Stimulated activated CD4-positive, alpha-beta T cell treated with anti-CD3 and anti-CD28 coated beads, Interleukin-12 subunit alpha, Interleukin-12 subunit beta, amount 100 ng/mL, for 48 hours (primary cell): ENCODE measurements at places on chromosomes 13 and 19.

- DNase-seq: no peak
These were observed 95.9 kb downstream of the RFC3 start for GRCh38 chr13:33913829-33914228.

DNA sequence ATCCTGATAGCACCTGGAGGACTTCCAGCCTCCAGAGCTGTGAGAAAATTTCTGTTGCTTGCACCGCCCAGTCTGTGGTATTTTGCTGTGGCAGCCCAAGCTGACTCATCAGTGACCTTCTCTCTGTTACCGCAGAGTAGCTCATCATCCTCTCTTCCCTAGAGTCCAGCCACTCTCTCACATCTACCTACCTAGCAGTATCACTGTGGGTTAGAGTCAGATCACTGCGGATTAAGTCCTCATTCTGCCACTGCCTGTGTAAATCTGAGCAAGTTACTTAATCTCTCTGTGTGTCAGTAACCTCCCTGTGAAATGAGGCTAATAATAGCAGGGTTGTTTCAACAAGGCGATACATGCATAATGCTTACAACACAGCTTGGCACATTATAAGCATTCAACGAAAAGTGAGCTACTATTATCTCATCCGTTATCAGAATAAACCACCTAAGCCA is 40.3 kb upstream of the USPL1 start:
- no peak for DNase-seq

DNA sequence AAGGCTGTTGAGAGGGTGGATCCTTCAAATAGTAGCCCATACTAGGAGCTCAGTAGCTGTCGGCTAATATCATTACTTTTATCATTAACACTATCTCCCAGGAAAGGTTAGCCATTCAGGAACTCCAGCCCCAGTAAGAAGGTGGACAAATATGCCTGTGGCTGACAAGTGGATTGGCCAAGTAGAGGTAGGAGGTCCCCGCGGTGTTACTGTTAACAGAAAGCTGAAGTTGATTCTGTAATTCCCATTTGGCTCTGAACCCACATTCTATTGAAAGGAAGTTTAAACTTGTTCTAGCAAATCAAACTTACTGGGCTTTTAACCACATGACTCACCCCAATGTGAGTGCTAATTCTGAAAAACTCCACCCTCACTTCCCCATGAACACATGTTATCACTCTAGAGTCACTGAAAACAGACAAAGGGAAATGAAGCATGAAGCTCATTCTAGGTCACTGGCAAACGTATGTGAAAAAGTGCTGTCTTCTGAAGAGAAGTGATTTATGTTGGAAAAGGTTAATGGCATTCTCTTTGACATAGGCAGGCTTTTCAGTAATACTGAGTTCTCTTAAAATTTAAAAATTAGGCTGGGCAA is 273.5 kb downstream of the FGF14 start:
- no peak for DNase-seq

- DNase-seq: no peak
These were observed 16.2 kb downstream of the SOX21 start for GRCh38 chr13:94696171-94696570.

DNA sequence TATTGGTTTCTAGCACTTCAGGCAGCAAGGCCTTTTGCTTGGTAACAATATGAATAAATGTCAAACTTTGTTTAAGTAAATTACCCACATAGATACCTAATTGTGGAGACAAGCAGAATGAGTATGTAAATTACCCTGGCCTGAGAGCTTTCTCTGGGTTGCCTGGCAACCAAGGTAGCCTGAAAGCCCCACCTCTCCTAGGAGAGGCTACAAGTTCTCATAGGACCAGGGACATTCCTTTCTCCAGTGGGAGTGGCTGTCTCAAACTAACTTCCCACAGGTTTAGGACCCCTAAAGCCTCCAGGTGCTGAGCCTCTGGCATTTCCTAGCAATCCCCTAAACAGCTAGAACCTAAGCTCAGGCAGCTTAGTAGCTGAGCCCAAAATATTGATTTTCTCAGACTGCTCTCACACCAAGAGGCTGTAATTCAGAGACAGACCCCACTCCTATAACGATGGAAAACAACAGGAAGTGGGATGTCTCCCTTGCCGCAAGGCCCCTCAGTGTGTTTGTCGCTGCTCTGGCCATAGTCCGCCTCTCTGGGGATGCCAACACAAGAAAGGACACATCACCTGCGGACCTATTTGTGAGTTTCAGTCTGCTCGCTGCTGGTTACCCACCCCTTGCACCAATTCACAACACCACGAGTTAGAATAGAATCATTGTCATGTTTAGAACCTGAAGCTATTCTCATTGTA is 207.3 kb downstream of the DLEU7 start:
- no peak for DNase-seq

DNA sequence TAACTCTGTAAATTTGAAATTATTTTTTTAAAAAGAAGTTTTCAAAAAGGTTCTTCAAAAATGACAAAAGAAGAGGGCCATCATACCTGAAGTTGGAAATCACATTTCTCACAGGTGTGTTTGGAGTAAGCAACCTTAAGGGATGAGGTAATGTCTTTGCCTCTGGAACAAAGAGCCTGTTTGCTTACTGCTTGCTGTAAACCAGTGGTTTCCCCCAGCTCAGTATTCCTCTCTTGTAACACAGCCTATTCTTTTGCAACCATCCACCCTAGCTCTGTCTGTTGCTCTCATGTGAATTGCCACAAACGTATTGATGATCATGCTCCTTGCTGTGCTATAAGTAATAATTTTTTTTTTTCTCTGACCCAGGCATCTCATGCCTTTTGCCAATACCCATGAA is 38.1 kb downstream of the UCHL3 start:
- DNase-seq: no peak

GRCh38 chr13:39895254-39895653 is 239.8 kb downstream of the COG6 start:
- no peak for DNase-seq

DNA sequence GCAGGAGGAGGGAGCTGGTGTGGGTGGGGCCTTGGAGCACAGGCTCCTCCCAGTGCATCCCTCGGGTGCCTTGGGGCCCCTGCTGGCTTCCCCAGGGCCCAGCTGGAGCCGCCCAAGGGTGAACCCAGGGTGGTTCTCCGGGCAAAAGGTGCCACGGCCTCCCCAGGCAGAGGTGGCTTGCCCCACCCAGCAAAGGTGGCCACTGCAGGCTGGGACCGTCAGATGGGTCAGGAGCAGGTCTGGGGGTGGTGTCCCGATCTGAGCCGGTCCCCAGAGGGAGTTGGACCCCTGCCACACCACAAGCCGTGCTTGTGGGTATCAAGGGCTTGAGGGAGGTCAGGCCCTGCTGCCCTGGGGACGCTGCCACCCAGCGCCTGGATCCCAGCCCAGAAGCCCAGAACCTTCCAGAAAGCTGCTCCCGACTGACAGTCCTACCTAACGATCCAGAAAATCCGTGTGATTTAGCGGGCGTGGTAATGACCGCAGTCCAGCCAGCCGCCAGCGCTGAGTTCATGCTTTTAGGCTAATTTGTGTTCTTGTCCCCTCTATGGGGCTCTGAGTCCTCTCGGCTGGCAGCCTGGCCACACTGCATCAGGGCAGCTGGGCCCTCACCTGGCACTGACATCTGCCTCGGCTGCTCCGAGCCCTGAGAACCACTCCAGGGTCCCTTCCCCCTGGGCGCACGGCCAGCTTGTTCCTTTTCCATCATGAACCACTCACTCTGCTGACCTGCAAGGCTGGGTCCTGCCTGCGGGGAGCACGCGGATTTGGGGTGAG is 5.0 kb upstream of the GRIN3B start:
- no peak for DNase-seq

DNA sequence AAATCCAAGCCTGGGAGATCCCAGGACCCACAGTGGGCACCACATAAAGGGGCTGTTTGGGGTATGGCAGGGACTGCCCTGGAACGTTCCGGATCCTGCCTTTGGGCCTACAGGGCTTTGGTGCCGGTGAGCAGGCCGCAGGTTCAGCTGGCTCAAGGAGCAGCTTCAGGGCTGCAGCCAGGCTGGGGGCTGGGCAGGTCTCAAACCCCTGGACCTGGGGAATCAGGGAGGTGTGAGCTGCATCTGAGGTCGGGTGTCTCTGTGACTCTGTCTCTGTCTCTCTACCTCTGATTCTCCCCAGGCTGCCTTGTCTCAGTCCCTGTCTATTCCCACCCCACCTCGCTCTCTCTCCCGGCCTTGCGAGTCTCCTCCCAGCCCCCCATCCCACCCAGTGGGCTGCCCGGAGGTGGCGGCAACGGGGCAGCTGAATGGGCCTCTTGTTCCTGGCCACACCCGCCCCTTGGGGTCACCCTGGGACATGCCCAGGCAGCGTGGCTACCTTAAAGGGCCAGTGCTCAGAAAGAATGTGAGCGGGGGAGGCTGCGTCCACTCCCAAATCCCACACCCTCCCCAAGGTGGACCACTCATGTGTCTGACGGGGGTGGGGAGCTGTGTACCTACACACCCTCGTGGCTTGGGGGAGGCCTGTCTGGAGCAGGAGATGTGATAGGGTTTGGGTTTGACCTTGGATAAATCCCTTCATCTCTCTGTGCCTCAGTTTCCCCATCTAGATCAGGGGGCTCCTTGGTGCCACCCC is 31.1 kb downstream of the NFIC start:
- no peak for DNase-seq

DNA sequence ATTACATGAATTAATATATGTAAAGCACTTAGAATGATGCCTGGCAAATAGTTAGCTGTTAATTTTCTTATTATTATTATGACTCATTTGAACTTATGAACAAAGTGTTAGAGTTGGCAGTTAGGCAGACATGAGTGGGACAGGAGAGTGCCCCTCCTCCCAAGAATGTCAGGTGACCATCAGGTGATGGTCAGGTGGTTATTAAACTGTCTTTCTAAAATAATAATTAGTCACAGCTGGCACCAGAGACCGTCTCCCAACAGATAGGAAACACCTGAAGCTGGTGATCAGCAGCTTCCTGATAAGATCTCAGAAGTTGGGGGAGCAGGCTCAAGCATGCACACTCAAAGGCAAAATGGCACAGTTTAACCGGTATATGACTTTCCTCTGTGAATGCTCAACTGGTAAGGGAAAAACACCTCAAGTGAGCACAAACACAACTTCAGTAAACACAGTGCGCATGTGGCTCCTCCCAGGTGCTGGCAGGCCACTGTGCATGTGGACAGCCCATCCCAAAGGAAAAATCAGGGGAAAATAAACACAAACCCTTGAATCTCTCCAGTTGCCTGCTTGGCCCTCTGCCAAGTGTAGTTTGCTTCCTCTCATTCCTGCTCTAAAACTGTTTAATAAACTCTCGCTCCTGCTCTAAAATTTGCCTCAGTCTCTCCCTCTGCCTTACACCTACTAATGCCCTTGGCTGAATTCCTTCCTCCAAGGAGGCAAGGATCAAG is 54.0 kb downstream of the FLT1 start:
- no peak for DNase-seq

GRCh38 chr13:28494778-28495537 is at the start of gene FLT1:
TSS of gene FLT1 (minus strand) at chr13:28495128. CDS start at chr13:28494843, 285 bp downstream.
- DNase-seq: no peak

DNA sequence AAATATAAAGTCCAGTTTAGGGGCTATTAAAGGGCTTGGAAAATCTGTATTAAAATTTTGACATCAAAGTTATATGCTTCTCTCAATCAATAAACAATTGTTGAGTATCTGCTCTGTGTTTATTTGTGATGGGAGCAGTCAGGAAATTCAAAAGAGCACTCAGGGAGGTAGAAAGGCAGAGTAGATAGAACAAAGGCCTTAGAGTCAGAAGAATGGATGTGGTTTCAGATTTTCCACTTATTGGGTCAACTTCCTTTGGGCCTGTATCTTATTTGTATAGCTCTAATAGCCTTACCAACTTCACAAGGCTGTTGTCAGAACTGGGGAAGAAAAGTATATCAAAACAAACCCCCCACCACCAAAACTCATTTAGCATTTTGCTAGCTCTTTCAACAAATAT is 302.6 kb downstream of the SPRY2 start:
- DNase-seq: no peak

- DNase-seq: no peak
These were observed 3.6 kb downstream of the GPR4 start for GRCh38 chr19:45598267-45599001.

DNA sequence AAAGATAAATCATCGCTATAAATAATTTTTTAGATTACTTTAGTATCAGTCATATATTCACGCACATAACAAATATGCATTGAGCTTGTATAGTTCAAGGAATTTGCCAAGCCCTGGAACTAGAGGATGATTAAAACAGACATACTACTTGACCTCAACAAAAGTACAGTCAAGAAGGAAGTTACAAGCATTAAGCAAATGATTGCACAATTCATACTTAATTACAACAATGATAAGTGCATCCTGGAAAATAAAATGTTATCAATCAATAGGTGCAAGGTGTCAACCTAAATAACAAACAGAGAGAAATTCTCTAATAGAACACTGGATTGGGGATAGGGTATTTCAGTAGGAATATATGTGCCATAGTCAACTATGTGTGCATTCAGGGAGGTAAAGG is 491.2 kb downstream of the GPC5 start:
- DNase-seq: no peak

- DNase-seq: no peak
These were observed 2.4 kb upstream of the URI1 start for GRCh38 chr19:29939628-29940027.

DNA sequence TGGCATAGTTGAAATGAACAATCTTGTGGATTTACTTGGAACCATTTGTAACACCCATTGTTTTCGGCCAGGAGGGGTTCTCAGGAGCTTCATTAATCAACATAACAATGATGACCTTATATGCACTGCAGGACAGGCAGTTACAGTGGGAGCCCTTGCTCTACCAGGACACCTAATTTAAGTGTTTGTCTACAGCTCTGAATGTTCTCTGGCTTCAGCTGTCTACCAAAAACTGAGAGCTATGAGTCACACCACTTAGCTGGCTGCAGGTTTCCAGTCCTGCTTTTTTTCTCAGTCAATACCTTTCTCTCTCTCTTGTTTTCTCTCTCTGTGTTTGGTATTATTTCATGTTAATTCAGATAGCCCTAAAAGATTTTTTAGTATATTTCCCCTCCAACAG is 105.4 kb upstream of the MBNL2 start:
- no peak for DNase-seq

DNA sequence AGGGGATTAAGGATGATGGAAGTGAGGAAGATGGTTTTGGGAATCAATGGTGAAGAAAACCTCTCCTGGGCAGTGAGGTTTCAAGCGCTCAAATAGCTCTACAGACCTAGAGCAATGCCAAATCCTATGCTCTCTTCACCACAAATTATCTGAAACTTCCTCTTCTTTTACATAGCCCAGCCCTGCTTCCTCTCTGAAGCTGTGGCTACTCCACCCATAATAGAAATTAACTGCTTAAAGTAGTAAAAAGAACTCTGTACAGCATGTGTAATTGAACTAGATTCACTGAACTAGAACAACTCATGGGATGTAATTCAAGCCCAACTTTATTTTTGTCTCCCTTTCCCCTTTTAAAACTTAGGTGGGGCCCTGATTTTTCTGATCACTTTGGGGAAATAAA is 20.4 kb upstream of the IFT88 start:
- DNase-seq: no peak
